ENCODE measurements at places on chromosomes 16 and 17. TPM values are rescaled to one million over a fixed set of nuclear protein-coding genes. Genes with fewer than 3 reads are reported as not detected.

DNA sequence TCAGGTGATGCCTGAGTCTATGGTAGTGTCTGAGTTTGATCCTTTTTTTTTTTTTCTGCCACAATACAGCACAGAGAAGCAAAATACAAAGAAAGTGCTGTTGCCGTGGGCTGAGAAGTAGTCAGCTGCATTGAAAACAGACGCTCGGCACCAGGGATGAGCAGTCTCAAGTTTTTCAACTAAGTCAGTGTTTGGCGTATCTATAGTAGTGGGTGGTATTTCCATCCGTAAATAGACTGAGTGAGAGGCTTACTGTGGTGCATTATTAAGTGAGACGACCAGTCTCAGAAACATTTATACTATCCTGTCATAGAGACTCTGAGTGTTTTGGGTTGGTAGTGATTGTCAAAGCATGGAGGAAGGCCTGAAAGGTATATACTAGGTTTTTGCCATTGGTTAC is 221.3 kb downstream of the SNX29 start:
- no peak for DNase-seq

DNA sequence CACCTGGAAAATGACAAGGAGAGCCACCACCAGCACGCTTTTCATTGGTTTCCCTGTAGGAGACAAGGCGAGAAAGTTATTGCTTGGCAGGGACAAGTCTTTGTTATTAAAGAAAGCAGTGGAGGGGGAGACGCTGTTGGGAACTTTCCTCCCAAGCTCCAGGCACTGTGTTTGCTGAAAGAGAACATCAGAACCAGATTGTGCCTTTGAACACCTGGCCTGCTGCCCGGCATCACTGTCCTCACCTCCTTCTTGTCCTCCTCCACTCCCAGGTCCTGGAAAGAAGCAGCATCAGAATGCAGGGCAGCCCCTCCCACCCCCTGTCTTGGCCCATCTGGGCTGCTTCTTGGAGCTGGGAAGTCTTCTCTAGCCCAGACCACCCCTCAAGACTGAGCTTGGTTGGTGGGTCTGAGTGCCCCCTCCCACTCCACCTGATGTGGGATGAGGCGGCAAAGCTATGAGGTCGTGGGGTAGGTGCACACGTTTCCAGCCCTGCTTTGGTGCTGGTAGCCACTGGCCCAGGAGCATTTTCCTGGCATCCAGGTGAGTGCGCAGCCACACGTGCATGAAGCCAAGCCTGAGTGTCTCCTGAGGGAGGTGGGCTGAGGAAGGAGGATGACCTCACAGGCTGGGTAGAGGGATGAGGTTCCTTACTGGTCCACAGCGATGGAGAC is 6.2 kb downstream of the CCR7 start:
- no peak for DNase-seq

DNA sequence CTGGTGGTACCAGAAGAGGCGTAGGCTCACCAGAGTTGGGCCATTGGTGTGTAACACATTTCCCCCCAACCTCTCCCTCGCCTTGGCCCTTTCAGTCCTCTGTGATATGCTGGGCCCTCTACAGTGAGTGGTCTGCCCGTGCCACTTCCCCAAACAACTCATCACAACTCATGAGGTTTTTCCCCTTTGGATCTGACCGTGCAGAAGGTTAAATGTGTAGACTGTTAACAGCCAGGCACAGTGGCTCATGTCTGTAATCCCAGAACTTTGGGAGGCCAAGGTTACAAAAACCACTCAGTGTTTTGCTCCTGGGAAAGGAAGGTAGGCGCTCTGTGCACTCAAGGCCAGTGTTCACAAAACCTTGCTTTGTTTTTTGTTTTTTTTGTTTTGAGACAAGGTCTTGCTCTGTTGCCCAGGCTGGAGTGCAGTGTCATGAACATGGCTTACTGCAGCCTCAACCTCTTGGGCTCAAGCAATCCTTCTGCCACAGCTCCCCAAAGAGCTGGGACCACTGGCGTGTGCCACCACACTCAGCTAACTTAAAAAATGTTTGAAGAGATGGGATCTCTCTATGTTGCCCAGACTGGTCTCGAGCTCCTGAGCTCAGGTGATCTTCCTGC is 11.3 kb upstream of the CYB5B start:
- DNase-seq: no peak

GRCh38 chr17:17380145-17380925 is 77.2 kb downstream of the NT5M start:
- DNase-seq: no peak

- DNase-seq: no peak
These were observed 2233.4 kb downstream of the TP53TG3F start for GRCh38 chr16:35692824-35693223.

GRCh38 chr17:74449773-74450172 is 16.7 kb upstream of the CD300A start:
- no peak for DNase-seq

DNA sequence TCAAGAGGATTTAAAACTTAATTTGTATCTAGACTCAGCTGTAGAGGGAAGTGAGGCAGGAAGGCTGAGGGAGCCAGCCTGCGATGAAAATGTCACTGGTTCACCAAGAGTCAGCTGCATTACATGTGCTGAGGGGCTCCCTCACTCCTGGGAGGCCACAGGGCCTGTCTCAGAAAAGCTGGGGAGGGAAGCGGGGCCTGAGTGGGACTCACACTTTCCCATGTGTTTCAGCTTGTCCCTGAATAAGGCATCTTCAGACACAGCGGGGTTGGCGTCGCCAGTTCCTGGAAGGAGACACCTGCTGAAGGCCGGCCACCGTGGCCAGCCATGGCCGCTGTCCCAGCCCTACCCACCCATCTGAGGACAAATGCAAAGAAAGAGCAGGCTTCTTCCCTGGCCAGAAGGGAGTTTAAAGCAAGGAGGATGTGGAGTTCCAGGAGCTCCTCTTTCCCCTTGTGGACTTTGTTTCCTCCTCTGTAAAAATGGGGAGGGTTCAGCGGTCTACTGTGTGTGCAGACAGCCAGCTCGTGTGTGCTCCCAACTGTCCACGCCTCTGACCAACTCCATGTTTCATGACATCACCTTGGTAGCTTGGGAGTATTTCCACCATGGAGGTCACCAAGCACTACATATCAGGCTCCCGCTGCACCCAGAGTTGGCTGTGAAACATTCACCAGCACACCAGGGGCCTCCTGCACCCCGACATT is 19.2 kb upstream of the MRPS23 start:
- DNase-seq: no peak

DNA sequence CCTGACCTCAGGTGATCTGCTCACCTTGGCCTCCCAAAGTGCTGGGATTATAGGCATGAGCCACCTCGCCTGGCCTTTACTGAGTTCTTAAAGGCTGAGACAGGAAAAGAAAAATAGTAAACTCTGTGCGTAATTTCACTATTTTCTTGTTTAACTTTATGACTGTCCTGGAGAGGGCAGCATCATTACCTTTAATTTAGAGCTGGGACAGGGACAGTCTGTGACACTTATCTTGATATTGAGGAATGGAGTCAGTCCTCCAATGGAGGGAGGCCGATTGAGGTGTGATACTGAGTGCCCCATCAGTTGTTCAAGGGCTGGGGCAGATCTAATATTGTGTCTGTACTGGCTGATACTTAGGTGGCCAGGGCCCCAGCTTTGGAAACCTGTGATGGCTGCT is 21.5 kb upstream of the SPN start:
- peak; percentile 51 for DNase-seq

Gene CORO6
- total RNA-seq: 4.4 TPM

DNA sequence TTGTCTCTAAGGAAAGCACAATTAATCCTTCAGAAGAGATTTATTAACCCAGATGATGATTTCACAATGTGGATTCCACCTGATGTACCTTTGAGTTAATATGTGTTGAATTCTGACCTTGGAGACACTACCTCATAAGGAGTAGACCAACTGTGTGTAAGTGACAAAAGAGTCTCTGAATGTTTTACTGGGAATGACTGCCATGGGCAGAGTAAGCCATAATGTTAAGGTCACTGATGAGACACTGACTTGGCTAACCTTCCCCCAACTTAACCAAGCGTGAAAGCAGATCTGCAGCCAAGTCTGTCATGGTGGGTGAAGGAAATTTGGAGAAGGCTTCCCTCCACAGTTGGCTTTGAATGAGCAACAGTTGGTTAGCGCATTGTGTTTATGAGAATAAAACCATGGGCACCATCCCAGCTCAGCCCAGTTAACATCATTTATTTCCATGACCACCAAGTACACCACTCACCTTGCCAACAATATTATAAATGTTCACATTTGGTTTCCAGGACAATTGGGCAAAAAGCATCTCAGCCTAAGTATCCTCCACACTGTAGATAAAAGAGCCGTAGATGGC is 618.5 kb downstream of the KCNJ2 start:
- DNase-seq: no peak

GRCh38 chr17:76953066-76953465 is 84.9 kb downstream of the MGAT5B start:
- DNase-seq: no peak

GRCh38 chr17:82901856-82902255 is 62.0 kb upstream of the ZNF750 start:
- no peak for DNase-seq

GRCh38 chr16:71629278-71630016 is 3.5 kb downstream of the MARVELD3 start:
- no peak for DNase-seq

GRCh38 chr17:17868641-17869522 is 32.1 kb upstream of the SREBF1 start:
- no peak for DNase-seq

Gene ZSCAN10
- 0.22 TPM for total RNA-seq

GRCh38 chr16:69522041-69522578 is 43.7 kb upstream of the NFAT5 start:
- no peak for DNase-seq

- no peak for DNase-seq
These were observed 55.4 kb downstream of the SDK2 start for GRCh38 chr17:73588891-73589290.

GRCh38 chr17:66426397-66427033 is 124.1 kb downstream of the PRKCA start:
- peak; percentile 56 for DNase-seq

Gene CCL3
- 0.63 TPM for total RNA-seq

GRCh38 chr17:50064253-50065001 is 8.5 kb downstream of the ITGA3 start:
- DNase-seq: peak; percentile 21

GRCh38 chr16:87945351-87946042 is 5.7 kb upstream of the BANP start:
- DNase-seq: no peak

DNA sequence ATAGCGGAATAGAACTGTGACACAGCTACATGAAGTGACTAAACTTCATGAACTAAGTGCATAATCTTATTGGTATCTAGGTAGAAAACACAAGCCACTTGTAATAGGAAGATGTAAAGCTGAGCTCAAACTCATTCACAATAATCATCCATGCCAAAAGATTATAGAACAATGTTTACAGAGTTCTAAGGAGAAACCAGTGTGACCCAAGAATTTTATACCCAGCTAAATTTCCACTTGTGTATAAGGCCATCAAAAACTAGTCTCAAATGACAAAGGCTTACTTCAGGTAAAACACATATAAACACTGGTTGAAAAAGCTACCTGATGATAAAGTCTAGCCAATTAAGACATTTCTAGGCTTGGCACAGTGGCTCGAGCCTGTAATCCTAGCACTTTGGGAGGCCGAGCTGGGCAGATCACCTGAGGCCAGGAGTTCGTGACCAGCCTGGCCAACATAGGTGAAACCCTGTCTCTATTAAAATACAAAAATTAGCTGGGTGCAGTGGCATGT is 16.9 kb upstream of the CPD start:
- DNase-seq: no peak

Gene IL4R
- 5.5 TPM for total RNA-seq

- peak; percentile 91 for DNase-seq
These were observed 1.5 kb upstream of the BAIAP3 start for GRCh38 chr16:1331712-1332617.

- DNase-seq: no peak
These were observed 44.6 kb downstream of the FOXL1 start for GRCh38 chr16:86622700-86623615.

Gene TPSD1
- not detected for total RNA-seq

- DNase-seq: no peak
These were observed 181.4 kb downstream of the ENGASE start for GRCh38 chr17:79255926-79256585.

Gene SLC52A1
- total RNA-seq: not detected

- DNase-seq: no peak
These were observed 19.1 kb downstream of the TRARG1 start for GRCh38 chr17:1298606-1299005.

GRCh38 chr16:74183601-74184360 is 112.8 kb upstream of the PSMD7 start:
- no peak for DNase-seq

GRCh38 chr17:29705386-29705785 is 82.7 kb upstream of the CORO6 start:
- DNase-seq: no peak

Gene BRIP1
- 11.7 TPM for total RNA-seq

Gene SLC38A8
- total RNA-seq: not detected

Gene PABPN1L
- 0.29 TPM for total RNA-seq

- DNase-seq: no peak
These were observed 107.5 kb downstream of the NOG start for GRCh38 chr17:56700919-56701420.

DNA sequence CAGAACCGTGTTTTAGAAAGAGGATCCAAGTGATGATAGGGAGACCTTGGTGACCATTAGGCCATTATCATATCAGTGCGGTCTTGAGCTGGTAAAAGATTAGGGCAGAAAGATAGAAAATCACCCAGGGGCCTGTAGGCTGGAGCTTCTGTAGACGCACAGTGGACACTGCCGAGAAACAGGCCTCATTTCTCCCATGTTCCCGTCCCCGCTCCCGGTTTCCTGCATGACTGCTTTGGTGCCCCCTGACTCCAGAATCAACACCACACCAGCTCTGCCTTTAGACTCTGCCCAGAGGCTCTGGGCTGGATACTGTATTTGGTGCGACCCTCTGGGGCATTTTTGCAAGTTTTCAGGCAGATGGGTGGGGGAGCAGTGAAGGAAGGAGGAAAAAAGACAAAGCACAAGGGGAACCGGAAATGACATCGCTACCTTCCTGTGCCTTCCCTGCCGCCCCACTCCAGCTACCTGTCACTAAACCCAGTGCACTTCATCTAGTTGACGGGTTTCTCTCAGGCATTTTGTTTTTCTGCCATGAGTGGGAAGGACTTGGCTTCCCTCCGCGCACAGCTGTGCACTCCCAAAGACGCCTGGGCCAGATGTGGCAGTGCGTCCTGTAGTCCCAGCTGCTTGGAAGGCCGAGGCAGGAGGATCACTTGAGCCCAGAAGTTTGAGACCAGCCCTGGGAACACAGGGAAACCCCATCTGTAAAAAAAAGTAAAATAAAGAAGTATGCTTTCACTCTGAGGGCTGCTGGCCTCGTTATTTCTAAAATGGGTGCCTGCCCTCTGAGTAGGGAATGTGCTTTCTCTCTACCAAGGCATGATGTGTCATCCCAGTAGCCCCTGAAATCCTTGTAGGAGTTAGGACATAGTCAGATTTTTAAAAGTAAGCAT is 214.1 kb downstream of the RPTOR start:
- no peak for DNase-seq

GRCh38 chr17:77890771-77891170 is 67.7 kb upstream of the TNRC6C start:
- DNase-seq: no peak

DNA sequence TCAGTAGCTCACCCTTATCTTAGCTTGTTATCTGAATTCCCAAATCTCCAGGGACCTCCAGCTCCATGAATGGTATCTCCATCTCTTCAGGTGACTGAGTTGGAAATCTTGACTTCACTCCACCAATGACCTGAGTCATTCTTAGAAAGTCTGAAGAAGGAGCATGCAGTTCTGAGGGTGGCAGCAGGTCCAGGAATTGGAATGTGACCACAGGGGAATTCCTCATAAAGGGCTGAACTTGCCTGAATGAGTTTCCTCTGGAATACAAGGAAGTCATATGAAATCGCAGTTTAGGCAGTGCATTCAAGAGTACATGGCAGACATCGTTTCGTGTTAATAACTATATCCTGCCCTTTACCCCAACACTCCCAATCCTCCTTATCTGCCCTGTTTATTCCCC is 12.5 kb upstream of the PYY start:
- DNase-seq: no peak

Gene TP53TG3F
- 0.84 TPM for total RNA-seq

Measured in K562 (cell line).